ENCODE measurements at places on chromosomes 16 and 17.

DNA sequence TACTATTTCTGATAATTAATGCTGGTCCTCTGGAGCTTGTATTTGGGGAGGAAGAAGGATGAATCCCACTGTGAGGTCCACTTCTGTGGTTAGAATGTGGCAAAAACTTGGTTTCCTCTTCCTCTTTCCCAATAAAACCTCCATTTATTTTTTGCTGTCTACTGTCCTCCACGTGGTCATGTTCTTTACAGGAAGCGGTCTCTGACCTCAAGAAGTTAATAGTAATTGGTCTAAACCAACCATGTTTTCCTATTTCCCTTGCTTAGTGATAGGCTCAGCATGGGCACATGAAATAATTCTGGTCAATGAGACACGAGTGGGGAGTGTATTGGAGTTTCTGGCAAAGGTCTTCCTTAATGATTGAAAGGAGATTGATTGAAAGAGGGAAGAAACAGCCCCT, 33.9 kb downstream of the CHP2 start:
- DNase-seq, result no peak

DNA sequence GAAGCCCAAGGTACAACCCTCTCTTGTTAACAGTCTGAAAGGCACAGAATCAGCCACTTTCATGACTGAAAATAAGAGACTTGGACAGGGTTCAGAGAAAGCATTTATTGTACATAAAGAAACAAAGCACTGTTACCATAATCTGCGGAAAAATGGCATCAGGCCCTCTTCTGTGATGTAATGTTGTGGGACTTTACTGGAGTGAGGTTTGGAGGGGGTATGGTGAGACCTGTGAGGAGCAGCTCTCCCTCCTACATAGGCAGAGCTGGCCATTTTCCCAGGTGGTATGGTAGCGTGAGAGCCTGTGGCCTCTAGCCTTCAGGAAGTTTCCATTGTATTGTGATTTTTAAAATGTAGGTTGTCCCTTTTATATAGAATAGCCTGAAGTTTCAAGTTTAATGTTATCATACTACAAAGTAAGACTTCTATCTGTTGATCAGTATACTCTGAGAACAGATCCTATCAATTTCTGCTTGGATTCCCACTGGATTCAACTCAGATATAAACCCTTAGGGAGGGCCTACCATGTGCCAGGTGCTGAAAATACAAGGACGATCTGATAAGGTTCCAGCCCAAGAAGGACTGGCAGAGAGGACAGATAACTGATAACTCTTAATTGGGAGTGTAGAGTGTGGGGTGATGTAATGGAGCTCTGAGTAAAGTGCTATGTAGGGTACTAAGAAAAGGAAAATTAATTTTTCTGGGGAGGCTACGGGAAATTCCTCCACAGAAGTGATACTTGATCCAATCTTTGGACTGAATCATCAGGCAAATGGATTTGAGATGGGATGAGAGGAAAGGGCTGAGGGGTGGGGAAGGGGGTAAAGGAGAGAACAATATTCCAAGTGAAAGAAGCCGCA, 4.1 kb upstream of the YPEL2 start:
- DNase-seq, result no peak

DNA sequence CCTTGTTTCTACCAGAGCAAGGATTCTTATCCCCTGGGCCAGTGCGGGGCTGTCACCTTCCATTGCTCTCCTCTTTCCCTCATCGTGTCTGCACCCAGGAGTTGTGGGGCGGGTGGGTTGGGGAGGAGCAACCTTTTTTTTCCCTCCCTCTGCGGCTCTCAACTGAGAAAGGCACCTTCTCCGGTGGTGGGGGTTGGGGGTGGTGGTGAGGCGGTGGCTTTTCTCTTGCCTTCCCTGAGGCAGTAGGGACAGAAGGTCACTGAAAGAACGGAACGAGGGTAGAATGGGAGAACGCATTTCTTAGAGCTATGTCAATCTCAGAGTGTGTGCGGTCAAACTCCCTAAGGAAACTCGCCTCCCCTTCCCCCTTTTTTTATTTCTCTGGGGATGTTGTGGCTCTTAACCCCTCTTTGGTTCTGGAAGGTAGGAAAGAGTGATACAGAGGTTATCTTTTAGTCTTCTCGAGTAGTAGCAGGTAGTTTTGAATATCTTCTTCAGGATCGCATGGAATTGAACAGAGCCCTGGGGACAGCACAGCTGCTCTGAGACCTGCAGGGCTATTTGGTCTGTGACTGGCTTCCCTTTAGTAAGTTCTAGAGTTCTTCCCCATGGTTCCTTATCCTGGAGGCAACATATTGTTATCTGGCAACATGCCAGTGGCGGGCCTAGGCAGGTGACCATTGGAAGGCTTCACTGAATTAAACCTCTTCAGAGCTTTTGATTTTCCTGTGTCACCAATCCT, 994 bp downstream of the CLTC start:
- no peak for DNase-seq

DNA sequence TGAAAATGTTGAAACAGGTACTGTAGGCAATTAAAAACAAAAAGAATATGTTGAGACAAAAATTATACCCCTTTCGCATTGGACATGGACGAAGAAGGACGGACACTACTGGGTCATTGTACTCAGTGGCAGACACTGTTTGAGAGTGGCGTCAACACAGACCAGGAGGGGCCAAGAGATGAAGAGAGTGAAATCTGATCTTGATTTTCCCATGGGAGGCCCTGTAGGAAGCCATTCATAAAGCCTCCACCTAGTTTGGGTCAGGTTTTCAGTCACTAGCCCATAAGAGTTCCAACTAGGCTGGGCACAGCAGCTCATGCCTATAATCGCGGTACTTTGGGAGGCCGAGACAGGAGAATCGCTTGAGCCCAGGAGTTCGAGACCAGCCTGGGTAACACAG, 23.6 kb upstream of the SMURF2 start:
- DNase-seq, result no peak

GRCh38 chr17:45052052-45052772, 780 bp upstream of the DCAKD start:
- DNase-seq, result no peak

GRCh38 chr17:68433911-68434508, 23.3 kb downstream of the WIPI1 start:
- DNase-seq, result no peak

DNA sequence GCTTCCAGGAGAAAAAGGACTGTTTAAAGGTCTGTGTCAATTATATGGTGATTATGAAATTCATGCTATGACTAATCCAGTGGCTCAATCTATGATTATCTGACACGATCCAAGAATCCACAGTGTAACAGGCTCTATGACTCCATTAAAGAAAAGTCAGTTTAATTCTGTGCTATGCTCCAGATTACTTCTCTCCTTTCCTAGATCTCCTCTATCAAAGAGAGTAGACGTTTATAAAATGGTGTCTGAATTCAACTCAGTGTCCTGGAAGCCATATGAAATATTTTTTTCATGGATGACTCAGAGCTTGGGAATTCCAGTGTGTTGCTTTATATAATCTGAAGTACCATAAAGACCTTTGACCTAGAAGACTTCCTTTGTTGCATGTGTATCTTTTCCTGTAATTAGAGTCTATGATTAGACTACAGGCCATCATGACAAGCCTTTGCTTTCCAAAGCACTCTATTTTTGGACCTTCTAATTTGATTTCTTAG, 27.0 kb upstream of the NF1 start:
- peak; percentile 36 for DNase-seq

GRCh38 chr17:15377616-15378015, 36.2 kb upstream of the TEKT3 start:
- no peak for DNase-seq

GRCh38 chr17:43140396-43141332, 15.5 kb upstream of the BRCA1 start:
- no peak for DNase-seq

DNA sequence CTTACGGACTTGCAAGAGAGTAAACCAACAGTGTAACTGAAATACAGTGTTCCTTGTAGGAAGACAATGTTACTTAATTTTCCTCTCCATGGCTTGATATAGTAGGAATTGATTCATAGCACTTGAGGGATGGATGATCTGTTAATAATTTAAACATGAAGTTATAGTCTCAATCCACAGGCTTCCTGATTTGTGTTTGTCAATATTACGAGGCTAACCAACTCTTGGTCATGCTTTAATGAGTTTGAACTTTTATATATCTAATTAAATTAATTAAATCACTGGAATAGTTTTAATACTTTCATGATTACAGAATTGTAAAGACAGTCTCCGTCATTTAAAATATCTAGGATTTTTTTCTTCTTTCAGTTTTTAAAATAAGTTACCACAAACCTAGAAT, 112.0 kb upstream of the HAS3 start:
- no peak for DNase-seq

DNA sequence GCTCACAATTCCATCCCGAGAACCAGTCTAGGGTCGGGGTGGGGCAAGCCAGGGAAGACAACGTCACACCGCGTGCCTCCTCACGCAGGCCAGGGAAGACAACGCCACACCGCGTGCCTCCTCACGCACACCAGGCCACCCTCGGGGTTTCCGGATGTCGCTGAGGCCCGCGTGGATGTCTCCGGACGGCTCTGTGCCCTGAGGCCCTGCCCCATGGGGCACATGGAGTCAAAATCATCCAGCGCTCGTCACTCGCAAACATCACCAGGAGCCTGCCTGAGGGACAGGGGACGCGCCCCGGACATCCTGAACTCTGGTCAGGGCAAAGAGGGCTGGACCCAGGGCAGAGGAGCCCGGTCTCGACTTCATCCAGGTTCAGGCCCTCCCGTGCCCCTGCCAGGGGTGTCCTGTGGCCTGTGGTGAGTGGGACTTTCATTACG, 3.7 kb downstream of the TMEM204 start:
- DNase-seq, result no peak

DNA sequence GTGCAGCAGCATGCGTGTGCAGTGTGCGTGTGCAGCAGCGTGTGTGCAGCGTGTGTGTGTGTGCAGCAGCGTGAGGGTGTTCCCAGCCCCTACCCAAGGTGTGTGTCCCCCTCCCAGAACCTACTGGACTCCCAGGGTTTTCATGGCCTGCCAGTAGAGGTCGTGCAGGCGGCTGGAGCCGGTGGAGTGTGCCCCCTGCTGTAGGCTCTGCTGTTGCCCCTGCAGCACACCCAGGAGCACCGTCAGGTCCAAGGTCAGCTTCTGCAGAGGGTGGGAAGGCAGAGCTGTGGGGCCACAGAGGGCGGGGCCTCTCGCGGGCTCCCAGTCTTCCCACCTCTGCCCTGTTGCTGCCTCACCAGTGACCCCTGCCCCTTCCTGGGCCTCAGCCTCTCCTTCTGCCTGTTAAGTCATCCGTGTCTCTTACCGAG, 14.9 kb downstream of the MYBBP1A start:
- no peak for DNase-seq

DNA sequence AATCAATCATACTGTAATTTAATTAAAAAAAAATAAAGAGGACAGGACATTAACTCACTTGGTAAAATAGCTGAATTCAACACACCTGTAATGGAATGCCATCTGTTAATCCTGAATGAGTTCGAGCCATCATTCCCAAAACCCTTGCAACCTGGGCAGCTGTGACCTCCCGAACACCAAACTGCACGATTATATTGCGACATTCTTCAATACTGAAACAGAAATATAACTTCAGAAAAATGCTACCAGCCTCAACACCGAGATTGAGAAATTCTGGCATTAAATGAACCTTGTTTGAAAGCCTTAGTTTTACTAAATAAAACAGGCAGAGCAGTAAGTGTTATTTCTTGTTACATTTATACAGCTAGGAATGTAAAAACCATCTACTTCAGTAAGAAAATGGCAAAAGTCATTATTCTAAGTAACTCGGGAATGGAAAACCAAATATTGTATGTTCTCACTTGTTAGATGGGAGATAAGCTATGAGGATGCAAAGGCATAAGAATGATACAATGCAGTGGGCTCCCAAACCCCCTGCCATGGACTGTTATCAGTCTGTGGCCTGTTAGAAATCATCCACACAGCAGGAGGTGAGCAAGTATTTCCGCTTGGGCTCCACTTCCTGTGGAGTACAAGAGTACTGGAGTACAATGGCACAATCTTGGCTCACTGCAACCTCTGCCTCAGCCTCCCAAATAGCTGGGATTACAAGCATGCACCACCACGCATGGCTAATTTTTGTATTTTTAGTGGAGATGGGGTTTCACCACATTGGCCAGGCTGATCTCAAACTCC, 46.5 kb downstream of the CNOT1 start:
- no peak for DNase-seq

- DNase-seq, result no peak
These were observed 111.2 kb upstream of the NLRP1 start for GRCh38 chr17:5695480-5695879.

- DNase-seq, result no peak
These were observed 7.9 kb upstream of the SLFN14 start for GRCh38 chr17:35568561-35568960.

DNA sequence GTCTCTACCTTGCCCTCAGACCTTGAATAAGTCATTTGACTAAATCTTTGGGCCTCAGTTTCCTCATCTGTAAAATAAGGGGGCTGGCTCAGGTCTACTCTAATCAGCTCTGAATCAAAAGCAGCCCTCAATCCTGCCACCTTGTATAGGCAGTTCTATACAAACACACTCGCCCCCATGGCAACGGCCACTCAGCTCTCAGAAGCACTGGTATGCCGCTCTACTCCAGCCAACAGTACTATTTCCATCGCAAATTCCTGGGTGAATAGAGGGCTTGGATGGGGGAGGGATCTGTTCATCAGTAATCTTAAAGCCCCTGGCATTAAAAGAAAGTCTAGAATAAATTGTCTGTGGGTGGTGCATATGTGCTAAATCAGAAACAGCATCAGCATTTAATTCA, 21.2 kb upstream of the TAOK1 start:
- DNase-seq, result no peak

GRCh38 chr16:78142788-78143187, 43.3 kb downstream of the WWOX start:
- DNase-seq, result no peak

DNA sequence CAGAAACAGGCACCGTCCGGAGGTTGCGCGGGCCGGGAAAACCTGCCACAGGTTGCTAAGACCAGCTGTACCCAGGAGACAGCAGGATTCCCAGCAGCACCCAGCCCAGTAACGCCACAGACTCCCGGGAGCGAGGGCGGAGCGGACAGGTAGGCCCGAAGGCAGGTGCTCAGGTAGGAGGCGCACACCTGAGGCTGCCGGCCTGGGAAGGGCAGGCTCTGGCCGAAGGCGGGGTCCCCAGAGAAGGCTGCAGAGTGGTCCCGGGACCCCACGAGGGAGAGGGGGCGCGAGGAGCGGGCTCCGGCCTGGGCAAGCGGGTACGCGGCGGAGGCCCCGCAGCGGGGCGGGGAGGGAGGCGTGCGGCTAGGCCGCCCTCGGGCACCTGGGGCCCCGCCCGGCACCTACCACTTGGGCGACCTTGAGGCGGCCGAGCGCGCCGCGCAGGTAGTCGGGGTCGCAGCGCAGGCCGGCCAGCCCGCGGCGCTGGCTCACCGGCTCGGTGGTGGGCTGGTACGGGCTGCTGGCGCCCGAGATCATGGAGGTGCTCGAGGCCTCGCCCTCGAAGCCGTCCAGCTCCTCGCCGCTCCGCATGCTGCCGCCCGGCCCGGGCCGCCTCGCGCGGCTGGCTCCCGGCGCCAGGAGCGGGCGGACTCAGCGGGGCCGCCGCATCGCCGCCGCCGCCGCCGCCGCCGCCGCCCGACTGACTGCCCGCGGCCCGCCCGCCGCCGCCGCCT, 441 bp downstream of the CMTM4 start:
- DNase-seq, result no peak

GRCh38 chr17:75260641-75261335, 618 bp downstream of the GGA3 start:
- DNase-seq, result no peak

Measured in AG09319 (cell line).